ENCODE measurements at places on chromosomes 3 and 15. TPM values are rescaled to one million over a fixed set of nuclear protein-coding genes. Genes with fewer than 3 reads are reported as not detected.

- H3K4me1 ChIP-seq = peaks cover 11% of the 10 kb centered on the region
- no peak overlapping the region for H3K27ac ChIP-seq
- no peak overlapping the region for H3K4me3 ChIP-seq
- no peak for DNase-seq
Measured at GRCh38 chr15:93223803-93224202, 134.8 kb upstream of the RGMA start.

DNA sequence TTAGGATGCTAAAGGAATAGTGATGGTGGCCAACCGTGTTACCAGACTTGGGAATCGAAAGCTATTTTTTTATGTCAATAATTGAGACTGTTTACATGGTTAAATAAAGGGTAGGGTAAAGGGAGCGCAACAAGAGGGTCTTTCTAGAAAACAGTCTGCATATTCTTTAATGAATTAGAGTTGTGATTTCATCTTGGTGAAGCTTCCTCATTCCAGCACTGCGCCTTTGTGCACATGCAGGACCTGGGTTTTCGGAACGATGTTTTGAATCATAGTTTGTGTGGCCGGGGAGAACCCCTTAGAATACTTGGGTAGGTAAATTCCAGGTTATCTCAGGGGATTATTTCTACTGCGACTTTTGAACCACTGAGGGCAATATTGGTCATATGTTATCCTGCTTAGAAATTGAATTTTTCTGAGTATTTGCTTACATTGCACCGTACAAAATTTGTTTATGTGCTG lies 1.3 kb downstream of the PIK3CA start:
- H3K4me1 ChIP-seq = no peaks in the 10 kb centered on the region
- no peak for DNase-seq
- no peaks in the 10 kb centered on the region for H3K27me3 ChIP-seq
- no peaks in the 10 kb centered on the region for H3K36me3 ChIP-seq

GRCh38 chr15:25093455-25094029 lies 138.8 kb downstream of the SNRPN start:
- H3K27ac ChIP-seq = no peak overlapping the region
- peaks cover 29% of the 10 kb centered on the region for H3K36me3 ChIP-seq
- H3K4me3 ChIP-seq = no peak overlapping the region
- no peaks in the 10 kb centered on the region for H3K4me1 ChIP-seq
- no peaks in the 10 kb centered on the region for H3K27me3 ChIP-seq

DNA sequence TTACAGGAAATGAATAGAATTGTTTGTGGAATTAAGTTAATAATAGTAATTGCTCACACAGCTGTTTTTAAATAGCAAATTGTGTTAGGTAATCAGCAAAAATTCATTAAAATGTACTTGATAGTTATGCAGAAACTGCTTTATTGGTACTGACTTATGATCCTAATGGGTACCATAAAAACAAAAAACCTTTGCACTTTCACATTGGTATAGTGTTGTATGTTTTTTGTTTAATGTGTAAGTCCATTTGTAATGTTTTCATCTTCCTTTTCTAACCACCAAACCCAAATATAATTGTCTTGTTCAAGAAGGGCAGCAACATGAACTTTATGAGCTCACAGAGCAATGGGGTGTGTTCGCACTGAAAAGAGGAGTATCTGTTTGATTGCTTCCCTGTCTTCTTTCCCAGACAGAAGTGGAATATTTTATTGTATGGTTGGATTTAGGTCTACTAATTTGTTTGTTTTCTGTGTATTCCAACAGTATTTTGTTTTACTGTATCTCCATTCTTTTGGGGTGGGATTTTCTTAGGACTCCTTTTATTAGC lies 135.8 kb downstream of the TCF12 start:
- no peak overlapping the region for H3K27ac ChIP-seq
- DNase-seq = no peak
- H3K36me3 ChIP-seq = no peaks in the 10 kb centered on the region
- no peak overlapping the region for H3K4me3 ChIP-seq
- H3K4me1 ChIP-seq = peaks cover 60% of the 10 kb centered on the region

GRCh38 chr3:143447491-143447890 lies 327.9 kb downstream of the CHST2 start:
- H3K4me1 ChIP-seq = peaks cover 26% of the 10 kb centered on the region
- H3K36me3 ChIP-seq = no peaks in the 10 kb centered on the region
- H3K27ac ChIP-seq = no peak overlapping the region
- no peak for DNase-seq

Gene WNT5A
- 0.35 TPM for polyA plus RNA-seq

DNA sequence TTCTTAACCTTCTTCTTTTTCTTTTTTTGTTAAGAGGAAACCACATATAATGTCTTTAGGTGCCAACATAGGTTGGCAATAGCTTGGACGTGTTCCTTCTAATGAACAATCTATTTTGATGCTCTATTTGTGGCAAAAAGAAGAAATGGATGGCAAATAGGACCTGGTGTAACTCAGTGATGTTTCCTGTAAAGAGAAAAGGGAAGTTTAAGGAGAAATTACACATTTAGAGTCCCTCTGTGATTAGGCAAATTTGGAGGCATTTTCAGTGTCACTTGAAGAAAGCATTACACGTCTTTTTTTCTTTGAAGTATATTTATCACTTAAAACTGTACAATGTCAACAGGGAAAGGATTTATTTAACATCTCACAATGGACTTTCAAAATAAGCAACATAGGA lies 327.1 kb downstream of the ZIC1 start:
- H3K27ac ChIP-seq = no peak overlapping the region
- H3K4me3 ChIP-seq = no peak overlapping the region
- peaks cover 4% of the 10 kb centered on the region for H3K4me1 ChIP-seq
- H3K27me3 ChIP-seq = no peaks in the 10 kb centered on the region

Gene OCA2
- polyA plus RNA-seq = 0.04 TPM

GRCh38 chr3:6521369-6522113 lies 339.4 kb upstream of the GRM7 start:
- no peak overlapping the region for H3K27ac ChIP-seq
- no peaks in the 10 kb centered on the region for H3K36me3 ChIP-seq
- no peak for DNase-seq
- H3K4me3 ChIP-seq = no peak overlapping the region
- H3K27me3 ChIP-seq = no peaks in the 10 kb centered on the region
- no peaks in the 10 kb centered on the region for H3K4me1 ChIP-seq

DNA sequence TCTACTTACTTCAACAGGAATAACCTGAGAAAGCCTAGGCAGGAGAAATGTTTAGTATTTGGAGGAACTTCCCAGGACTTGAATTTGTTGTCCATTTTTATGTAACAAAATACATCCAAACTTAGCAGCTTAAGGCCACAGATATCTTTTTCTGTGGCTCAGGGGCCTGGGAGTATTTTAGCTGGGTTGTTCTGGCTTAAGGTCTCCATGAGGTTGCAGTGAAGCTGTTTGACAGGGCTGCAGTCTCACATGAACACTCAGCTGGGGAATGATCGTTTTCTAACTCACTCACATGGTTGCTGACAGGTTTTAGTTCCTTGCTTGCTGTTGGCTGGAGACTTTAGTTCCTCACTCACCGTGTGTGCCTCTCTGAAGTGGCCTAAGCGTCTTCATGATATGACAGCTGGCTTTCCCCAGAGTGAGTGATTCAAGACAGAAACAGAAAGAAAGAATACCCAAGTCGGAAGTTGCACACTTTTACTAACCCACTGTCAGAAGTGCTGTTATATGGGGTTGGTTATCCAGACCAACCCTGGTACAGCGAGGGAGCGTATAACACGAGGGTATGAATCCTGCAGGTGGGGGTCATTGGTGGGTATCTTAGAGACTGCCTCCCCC lies 229.7 kb upstream of the TBL1XR1 start:
- no peak for DNase-seq
- no peaks in the 10 kb centered on the region for H3K27me3 ChIP-seq
- no peak overlapping the region for H3K4me3 ChIP-seq
- H3K4me1 ChIP-seq = peaks cover 5% of the 10 kb centered on the region
- H3K36me3 ChIP-seq = no peaks in the 10 kb centered on the region
- H3K27ac ChIP-seq = no peak overlapping the region

Gene NOX5
- polyA plus RNA-seq = 0.04 TPM

All from heart left ventricle (tissue), 16 donors.